Activated CD4-positive, alpha-beta T cell treated with anti-CD3 and anti-CD28 coated beads, Interleukin-2, amount 10 ng/mL, durations not matched to agents 24 days and 14 days (primary cell): ENCODE measurements at places on chromosomes 7 and 10.

DNA sequence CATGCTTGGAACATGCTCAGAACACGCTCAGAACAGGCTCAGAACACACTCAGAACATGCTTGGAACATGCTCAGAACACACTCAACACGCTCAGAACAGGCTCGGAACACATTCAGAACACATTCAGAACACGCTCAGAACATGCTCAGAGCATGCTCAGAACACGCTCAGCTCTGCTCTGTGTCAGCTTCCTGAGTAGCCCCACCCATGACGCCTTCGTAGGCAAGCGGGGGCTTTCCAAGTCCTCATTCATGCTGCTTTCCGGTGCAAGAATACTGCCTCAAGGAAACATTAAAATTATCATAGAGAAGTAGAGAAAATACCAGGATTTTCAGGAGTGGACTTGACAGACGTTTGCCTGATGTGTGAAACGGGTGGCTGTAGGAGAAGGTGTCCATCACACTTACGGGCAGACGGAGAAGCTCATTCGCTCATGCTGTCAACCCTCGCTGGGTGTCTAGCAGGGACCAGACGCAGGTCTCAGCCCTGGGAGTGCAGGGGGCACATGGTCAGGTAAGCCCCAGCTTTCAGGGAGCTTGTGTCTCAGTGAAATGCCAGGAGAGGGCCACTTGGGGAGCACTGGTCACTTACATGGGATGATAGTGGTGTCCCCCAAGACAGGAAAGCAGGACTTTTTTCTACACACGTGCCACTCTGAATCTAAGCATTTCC, 24.7 kb downstream of the EN2 start:
- H3K4me3 ChIP-seq: peak overlapping the region; percentile 16
- peak overlapping the region; percentile 16 for H3K27ac ChIP-seq
- peaks cover 4% of the 10 kb centered on the region for H3K4me1 ChIP-seq

DNA sequence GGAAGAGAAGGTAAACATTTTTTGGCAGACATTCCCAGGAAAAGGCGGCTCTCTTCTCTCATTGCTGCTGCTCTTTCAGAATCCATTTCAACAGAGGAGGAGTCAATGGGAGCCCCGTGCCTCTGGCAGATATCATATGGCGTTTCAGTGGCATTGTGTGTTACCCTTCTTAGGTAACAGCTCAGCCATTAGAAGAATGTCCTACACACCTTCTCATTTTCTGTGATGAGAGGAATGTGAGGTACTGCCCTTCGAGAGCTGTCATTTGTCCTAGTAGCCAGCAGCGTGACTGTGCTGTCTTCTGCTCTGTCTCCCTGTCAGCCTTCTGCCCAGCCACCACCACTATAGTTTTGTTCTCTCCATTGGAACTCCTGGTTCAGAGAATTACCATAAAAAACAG, 102.4 kb downstream of the EGFR start:
- H3K27me3 ChIP-seq: peaks cover 20% of the 10 kb centered on the region
- DNase-seq: no peak
- H3K4me1 ChIP-seq: no peaks in the 10 kb centered on the region
- H3K4me3 ChIP-seq: no peak overlapping the region
- H3K36me3 ChIP-seq: no peaks in the 10 kb centered on the region

- no peaks in the 10 kb centered on the region for H3K27me3 ChIP-seq
- no peaks in the 10 kb centered on the region for H3K36me3 ChIP-seq
- no peaks in the 10 kb centered on the region for H3K4me1 ChIP-seq
- no peak overlapping the region for H3K4me3 ChIP-seq
- DNase-seq: no peak
These were observed 473.7 kb upstream of the PODXL start for GRCh38 chr7:132030086-132030568.

DNA sequence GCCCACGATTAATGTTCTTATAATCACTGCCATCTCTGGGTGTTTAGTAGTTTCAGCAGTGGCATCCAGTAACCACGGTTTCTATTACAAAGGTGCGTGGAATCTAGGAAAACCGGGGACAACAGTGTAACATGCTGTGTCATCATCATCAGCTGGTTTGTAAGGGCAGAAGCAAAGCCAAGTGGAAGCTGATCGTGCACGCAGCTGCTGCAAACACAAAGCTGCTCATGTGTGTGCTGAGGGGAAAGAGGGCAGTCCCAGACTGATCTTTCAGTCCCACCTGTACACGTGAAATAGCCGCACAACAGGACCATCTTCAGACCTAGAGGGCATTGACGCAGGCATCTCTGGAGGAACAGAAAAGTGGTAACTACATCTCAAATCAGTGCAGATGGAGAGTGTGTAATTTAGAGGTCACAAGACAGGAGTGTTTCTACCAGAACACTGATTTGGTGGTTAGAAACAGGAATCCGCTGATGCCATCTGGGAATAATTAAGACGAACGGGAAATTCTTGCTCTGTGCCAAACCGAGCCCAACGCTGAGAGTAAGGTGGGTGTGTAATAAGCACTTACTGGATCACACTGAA, 13.4 kb downstream of the ANKRD16 start:
- no peaks in the 10 kb centered on the region for H3K27me3 ChIP-seq
- no peak overlapping the region for H3K4me3 ChIP-seq
- no peak overlapping the region for H3K27ac ChIP-seq
- no peak for DNase-seq
- H3K36me3 ChIP-seq: peaks cover 25% of the 10 kb centered on the region

DNA sequence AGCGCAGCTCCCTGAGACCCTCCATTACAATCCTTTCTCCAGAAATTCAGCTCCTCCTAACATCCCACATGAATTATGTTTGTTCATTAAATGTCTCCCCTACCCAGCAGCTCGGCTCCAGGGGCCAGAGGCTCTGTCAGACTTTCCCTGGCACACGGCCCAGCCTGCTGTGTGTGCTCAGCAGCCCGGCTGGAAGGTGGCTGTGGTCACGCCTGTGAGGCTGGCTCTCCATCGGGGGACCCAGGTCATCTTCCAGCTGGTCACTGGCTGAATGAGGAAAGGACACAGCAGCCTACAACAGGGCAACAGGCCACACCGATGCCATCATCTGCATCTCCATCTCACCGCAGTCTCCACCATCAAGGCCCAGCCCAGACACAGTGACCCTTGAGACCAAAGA, 219.8 kb downstream of the MAD1L1 start:
- no peaks in the 10 kb centered on the region for H3K36me3 ChIP-seq
- no peak overlapping the region for H3K27ac ChIP-seq
- no peak overlapping the region for H3K4me3 ChIP-seq
- DNase-seq: no peak
- no peaks in the 10 kb centered on the region for H3K27me3 ChIP-seq
- H3K4me1 ChIP-seq: no peaks in the 10 kb centered on the region

- peaks cover 7% of the 10 kb centered on the region for H3K4me1 ChIP-seq
- no peak overlapping the region for H3K4me3 ChIP-seq
- H3K27me3 ChIP-seq: no peaks in the 10 kb centered on the region
- DNase-seq: no peak
- H3K36me3 ChIP-seq: no peaks in the 10 kb centered on the region
- H3K27ac ChIP-seq: no peak overlapping the region
These were observed 50.5 kb downstream of the CPVL start for GRCh38 chr7:29095631-29096445.

DNA sequence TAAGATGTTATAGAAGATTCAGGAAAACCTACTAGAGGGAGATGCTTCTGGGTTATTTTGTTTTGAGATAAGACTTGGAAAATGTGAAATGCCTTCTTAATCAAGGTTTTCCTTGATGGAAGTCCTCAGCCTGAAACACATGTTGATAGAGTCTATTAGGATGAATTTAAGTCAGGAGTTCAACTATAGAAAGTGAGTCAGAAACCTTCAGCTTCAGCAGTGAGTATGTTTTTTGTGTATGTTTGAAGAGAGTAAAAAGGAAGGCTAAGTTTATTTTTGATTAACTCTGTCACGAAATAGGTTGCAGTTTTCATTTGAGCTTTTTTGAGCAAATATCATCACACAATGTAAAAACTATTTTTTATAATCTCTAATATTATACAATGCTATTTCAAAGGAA, 114.6 kb downstream of the HGF start:
- H3K36me3 ChIP-seq: no peaks in the 10 kb centered on the region
- H3K4me1 ChIP-seq: no peaks in the 10 kb centered on the region
- no peak overlapping the region for H3K4me3 ChIP-seq
- no peak overlapping the region for H3K27ac ChIP-seq

- H3K36me3 ChIP-seq: peaks cover 53% of the 10 kb centered on the region
- peak overlapping the region; percentile 56 for H3K27ac ChIP-seq
- H3K27me3 ChIP-seq: no peaks in the 10 kb centered on the region
- H3K4me3 ChIP-seq: peak overlapping the region; percentile 4
- DNase-seq: no peak
These were observed 5.2 kb downstream of the OPTN start for GRCh38 chr10:13105184-13105583.

DNA sequence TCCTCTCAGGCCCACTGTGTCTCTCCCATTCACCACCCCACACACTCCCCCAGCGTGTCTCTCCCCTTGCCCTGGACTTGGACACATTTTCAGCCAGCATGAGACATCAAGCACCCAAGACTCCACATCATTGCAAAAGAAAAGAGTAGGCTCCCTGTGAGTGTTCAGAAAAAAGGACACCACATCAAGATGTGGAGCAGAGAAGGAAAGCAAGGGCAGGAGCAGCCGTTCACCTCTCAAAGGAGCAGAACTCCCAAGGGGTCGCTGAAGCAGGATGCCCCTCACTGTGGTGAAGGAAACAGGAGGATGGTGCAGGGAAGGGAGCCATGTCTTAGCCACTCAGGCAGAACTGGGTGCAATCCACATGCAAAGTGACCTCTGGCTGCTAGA, 89.9 kb upstream of the MACROH2A2 start:
- no peak for DNase-seq
- no peak overlapping the region for H3K27ac ChIP-seq
- no peaks in the 10 kb centered on the region for H3K4me1 ChIP-seq
- H3K36me3 ChIP-seq: no peaks in the 10 kb centered on the region

GRCh38 chr10:84173501-84173929, at the start of gene GPR15LG:
Gene GPR15LG (plus strand): TSS chr10:84173801. CDS start chr10:84173852, 51 bp downstream.
- no peak within 1 kb of the TSS for H3K27ac ChIP-seq
- no peaks in the 10 kb centered on the region for H3K36me3 ChIP-seq
- peaks cover 5% of the 10 kb centered on the region for H3K4me1 ChIP-seq
- no peaks in the 10 kb centered on the region for H3K27me3 ChIP-seq

GRCh38 chr7:56174346-56174874, 58.2 kb upstream of the NUPR2 start:
- no peaks in the 10 kb centered on the region for H3K36me3 ChIP-seq
- H3K4me3 ChIP-seq: no peak overlapping the region
- no peak overlapping the region for H3K27ac ChIP-seq
- no peak for DNase-seq

DNA sequence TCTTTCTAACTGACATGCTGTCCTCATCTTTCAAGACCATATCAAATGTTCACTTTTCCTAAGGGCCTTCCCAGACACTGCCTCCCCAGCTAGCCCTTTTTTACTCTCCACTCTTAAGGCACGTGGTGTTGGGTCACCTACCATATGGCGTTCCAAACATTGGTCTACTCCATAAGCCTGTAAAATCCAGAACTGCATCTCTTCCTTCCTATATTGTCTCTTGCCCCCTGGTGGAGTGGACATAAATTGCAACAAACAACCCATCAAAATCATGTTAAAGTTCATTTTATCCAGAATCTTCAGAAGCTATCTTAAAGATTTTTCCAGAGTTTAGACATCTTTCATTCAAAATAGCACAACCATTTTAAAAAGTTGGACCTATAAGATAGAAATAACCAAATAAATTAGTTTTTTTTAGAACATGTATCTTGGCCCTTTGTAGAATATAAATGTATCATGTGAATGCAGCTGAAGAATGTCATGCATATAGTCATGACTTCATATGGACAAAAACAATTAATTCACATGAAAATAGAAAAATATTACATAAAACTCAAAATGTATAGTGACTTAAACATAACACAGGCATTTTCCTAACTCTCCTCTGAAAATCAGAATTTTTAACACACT, 180.6 kb upstream of the CHRM2 start:
- no peaks in the 10 kb centered on the region for H3K36me3 ChIP-seq
- H3K4me3 ChIP-seq: no peak overlapping the region
- H3K27me3 ChIP-seq: no peaks in the 10 kb centered on the region
- no peak for DNase-seq
- no peak overlapping the region for H3K27ac ChIP-seq

DNA sequence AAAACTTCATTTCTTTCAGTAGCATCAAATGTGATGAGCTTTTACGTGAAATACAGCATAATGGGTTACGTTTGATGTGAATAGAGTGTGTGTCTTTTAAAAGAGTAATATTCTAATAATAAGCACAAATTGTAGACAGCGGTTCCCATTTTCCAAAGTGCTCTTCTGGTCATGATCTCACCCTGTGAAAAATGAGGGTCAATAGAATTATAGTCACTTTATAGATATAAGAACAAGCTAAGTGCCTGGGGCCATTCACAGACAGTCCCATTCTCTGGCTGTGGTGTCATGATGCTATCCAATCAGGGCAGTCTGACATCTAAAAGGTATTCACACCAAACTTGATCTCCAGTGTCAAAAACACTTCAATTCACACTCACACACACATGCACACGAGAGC, 830.8 kb upstream of the AUTS2 start:
- DNase-seq: no peak
- H3K27me3 ChIP-seq: no peaks in the 10 kb centered on the region
- H3K36me3 ChIP-seq: peaks cover 2% of the 10 kb centered on the region
- no peaks in the 10 kb centered on the region for H3K4me1 ChIP-seq
- no peak overlapping the region for H3K27ac ChIP-seq

DNA sequence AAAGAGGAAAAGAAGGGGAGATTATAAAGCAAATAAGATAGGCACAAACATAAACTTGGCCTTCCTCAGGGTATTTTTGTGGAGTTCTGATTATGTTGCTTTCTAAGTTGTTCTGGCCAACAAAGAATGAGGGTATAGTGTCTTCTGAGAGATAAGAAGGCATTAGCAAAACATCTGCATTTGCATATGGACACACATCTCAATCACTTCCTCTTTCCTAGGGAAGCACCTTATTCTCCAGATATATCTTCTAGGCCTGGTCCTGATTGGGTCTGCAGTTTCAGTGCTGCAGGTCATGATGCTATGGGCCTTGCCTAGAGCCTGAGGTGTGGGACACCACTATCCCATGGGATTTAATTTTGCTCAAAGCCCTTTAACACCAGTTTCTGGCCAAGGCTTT, 308.8 kb upstream of the PHYHIPL start:
- H3K4me3 ChIP-seq: no peak overlapping the region
- H3K27ac ChIP-seq: no peak overlapping the region
- no peak for DNase-seq
- H3K27me3 ChIP-seq: no peaks in the 10 kb centered on the region

DNA sequence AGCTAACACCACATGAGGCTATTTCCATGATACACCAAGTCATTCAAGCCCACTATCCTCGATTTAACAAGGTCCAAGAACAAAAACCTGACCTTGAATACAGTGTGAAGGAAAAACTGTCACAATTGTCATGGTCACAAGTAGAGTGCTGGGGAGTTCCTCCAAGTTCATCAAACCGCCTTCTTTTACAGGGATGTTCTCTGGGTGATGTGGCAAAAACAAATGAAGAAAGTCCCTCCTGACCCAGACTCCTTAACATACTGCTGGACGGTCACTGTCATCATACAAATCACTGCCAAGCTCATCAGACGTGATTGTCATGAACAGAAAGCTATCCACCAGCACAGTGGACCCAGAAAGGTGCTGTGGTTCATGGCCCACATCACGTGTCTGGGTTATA, 28.9 kb downstream of the HIPK2 start:
- H3K36me3 ChIP-seq: peaks cover 8% of the 10 kb centered on the region
- H3K27me3 ChIP-seq: no peaks in the 10 kb centered on the region
- H3K4me1 ChIP-seq: peaks cover 12% of the 10 kb centered on the region
- H3K27ac ChIP-seq: no peak overlapping the region
- no peak overlapping the region for H3K4me3 ChIP-seq
- no peak for DNase-seq
